ENCODE measurements at places on chromosomes 5 and 9. TPM values are rescaled to one million over a fixed set of nuclear protein-coding genes. Genes with fewer than 3 reads are reported as not detected.

Gene CCDC192
- not detected for total RNA-seq

Gene SPATA6L
- total RNA-seq, result 6.5 TPM

Gene ANKDD1B
- 6.4 TPM for total RNA-seq

Gene OR5C1
- total RNA-seq, result not detected

Gene FOXD4L6
- total RNA-seq, result not detected

Gene DAP
- 50.1 TPM for total RNA-seq

Gene CNTFR
- total RNA-seq, result 19.5 TPM

Gene WDR31
- total RNA-seq, result 4.4 TPM

Gene SPATA31A3
- not detected for total RNA-seq

Gene PPP3R2
- total RNA-seq, result 0.23 TPM

Gene PLEKHG4B
- total RNA-seq, result 10.0 TPM

Gene CAVIN4
- 38.4 TPM for total RNA-seq

All from metanephros (tissue), 2 donors.